ENCODE measurements at places on chromosomes 12 and 14.

DNA sequence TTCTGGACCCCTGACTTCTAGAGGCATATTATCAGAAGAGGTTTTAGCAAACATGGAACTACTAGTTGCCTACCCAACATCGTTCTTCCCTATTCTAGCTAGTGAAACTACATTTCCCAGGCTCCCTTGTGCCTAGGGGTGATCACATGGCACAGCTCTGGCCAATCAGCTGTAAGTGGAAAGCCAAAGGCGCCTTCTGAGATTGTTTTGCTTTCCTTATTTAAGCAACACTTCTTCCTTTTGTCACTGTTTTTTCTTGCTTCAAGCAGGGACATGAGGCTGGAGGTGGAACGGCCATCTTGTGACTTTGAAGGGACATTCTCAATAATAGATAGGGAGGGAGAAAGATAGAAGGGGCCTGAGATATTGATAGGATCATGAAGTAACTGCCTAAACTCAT, 136.7 kb downstream of the ZNF664 start:
- DNase-seq, result peak; percentile 31

DNA sequence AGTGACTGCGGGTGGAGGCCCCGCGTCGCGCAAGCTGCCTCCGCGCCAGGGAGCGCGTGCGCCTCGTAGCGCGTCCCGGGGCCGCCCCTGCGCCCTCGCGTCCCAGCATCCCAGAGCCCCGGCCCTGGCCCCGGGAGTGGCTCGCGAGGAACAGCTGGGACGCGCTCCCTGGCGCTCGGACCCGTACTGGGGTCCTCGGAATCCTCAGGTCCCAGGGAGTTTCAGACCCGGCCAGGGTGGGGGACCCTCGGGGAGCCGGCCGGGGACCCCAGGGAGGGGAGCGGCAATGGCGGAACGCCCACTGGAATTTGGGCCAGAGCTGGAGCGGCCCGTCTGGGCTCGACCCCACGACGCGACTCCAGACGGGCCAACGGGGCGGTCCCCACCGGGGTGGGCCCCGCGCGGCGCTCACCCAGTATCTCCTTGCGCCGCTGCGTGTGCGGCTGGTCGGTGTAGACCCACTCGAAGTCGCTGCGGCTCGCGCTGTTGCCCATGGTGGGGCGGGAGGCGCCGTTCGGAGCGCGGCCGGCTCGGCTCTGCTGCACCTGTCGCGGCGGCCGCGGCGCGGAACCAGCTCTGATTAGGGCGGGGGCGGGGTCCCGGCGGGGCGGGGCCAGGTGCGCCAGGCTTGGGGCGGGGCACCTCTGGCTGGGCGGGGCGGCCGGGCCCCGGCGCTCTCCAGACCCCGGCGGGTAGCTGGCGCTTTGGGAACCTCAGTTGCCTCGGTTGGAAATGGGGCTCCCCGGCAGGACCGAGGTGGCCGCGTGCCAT, at the start of gene DEGS2:
Gene DEGS2 (minus strand): TSS at position 552 of the 771 bp plus-strand sequence. CDS start 58 bp downstream, at position 494.
- peak; percentile 35 for DNase-seq

- no peak for DNase-seq
These were observed 155.1 kb downstream of the KIF21A start for GRCh38 chr12:39287817-39288216.

DNA sequence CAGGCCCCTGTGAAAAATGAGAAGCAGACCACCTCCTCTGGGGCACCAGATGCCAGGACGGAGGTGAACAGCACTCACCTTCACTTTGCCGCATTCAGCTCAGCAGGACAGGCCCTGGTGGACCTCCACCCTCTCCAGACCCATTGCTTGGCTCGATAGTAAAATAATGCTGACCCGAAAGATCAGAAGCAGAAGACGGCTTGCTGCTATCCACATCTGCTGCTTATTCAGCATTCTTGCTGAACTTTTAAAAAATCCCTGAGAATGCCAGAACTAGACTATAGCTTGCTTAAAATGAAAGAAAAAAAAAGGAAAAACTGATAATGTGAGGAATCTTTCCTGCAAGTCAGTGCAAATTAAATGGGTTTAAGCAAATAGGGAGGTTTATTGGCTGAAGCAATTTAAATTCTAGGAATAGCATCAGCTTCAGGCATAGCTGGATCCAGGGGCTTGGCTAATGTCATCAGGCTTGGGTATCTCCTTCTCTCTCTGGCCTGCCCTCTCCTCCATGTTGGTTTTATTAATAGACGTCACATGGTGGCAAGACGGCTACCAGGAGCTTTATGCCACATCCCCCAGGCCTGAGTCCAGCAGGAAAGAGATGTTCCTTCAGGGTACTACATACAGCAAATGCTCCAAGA, 137.9 kb downstream of the SCARB1 start:
- DNase-seq, result no peak

DNA sequence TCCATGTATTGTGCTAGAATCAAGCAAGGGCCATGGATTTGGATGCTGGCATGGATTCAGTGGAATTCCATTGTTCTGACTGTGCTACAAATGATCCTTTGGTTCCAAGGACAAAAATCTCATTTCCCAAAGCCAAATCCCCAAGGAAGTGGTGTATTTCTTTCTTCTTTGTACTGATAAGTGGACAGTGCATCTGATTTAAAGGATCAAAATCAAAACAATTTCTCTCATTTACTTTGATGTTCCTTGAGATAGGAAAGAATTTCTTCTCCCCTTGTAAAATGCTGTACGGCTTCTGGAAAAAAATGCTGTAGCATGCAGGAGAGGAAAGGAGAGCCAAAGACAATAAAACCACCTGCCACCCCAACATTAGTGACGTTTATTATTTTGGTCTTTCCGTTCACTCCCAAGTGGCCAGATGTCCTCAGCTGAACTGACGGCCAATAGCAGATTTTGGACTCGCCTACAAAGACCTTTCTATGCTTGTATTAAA, 185.7 kb downstream of the PRKD1 start:
- DNase-seq, result no peak

DNA sequence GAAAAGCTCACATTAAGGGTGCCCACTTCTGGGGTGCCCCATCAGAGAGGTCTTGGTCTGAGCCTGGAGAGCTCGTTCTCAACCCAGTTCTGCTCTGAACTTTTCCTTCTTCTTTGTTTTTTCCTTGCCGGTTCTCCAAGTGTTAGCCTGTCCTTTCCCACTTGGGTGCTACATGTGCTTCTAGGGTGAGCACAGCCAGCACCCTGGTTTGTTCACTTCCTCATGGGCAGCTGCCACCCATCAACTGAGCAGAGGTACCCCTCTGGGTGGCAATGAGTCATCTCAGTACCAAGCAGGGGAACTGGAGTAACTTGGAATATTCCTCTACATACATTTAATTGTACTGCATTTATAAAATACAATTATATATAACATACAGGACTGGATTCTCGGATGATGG, 3.9 kb upstream of the SYNE3 start:
- DNase-seq, result peak; percentile 67

DNA sequence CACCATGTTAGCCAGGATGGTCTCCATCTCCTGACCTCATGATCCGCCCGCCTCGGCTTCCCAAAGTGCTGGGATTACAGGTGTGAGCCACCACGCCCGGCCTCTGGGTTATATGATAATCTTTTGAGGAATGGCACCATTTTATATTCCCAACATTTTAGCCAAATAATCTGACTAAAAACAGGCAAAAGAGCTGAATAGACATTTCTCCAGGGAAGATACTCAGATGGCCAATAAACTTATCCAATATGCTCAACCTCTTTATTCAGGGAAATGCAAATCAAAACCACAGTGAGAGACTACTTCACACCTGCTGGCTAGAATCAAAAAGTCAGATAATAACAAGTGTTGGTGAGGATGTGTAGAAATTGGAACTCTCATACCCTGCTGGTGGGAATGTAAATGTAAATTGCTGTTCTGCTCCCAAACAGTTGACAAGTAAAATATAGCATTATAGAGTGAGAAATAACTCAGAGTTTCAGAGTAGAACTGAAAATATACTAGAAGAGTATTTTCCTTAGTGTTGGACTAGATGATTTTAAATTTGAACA, 80.0 kb downstream of the RCOR1 start:
- no peak for DNase-seq

DNA sequence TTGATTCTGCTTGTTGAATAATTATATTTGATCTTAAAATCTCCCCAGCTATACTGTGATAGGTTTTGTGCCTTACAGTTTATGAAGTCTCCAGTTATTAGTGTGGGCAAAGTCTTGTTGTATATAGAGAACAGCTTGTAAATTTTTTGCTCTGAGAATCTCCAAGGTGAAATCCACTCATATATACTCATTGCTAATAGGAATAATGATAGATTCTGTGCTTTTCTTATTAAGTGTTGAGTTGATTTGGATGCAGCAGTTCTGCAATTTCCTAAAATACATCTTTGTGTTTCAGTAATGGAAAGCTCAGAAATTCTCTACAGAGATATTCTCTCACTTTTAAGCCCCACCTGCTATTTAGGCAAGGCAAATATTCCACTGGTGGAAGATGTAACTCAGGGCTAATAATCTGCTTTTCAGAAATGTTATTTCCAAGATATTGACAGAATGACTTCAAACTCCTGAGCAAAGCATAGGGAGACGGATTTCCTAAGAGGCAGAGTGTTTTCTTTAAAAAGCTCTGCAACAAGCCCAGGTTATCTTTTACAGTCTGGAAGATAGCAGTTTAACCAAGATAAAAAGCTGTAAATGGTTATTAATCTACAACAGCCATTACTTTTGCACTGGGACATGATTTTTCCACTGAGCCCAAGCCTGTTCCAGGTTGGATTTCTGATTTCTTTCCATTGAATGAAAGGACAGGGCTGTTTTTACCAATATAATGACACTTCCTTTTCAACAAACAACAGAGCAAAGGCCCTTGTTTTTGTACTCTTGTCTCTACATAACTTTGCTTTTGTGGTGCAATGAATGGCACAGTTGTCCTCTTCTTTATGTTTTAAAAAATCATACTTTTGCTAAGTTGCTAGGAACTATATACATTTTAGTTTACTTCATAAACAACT, 239.9 kb upstream of the ATP2B1 start:
- DNase-seq, result no peak

GRCh38 chr12:65074932-65075331, 46.2 kb downstream of the WIF1 start:
- DNase-seq, result no peak

- no peak for DNase-seq
These were observed 107.0 kb downstream of the ATXN7L3B start for GRCh38 chr12:74644681-74645080.

GRCh38 chr14:54787261-54787660, 115.4 kb downstream of the GCH1 start:
- DNase-seq, result no peak

GRCh38 chr12:54417712-54418440, 1.2 kb downstream of the ITGA5 start:
- DNase-seq, result no peak

DNA sequence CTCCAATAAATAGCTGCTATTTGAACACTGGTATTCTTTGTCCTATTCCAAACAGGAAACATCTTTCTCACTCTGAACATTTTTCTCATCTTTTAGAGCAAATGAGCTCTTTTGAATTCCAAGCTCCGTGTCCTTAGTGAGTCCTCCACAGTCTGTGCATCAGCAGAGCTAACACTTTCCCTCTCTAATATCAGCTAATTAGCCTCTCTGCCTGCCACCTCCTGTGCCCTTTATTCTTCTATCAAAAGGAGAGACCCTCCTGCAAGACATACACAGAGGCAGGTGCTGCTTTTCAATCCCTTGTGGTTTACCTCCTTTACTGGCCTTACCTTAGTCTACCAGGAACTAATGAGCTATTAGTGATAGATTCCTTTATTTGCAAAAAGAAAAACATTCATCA, 178.5 kb downstream of the SLC35F4 start:
- DNase-seq, result no peak

- peak; percentile 80 for DNase-seq
These were observed 59.0 kb upstream of the SCN8A start for GRCh38 chr12:51531978-51532497.

DNA sequence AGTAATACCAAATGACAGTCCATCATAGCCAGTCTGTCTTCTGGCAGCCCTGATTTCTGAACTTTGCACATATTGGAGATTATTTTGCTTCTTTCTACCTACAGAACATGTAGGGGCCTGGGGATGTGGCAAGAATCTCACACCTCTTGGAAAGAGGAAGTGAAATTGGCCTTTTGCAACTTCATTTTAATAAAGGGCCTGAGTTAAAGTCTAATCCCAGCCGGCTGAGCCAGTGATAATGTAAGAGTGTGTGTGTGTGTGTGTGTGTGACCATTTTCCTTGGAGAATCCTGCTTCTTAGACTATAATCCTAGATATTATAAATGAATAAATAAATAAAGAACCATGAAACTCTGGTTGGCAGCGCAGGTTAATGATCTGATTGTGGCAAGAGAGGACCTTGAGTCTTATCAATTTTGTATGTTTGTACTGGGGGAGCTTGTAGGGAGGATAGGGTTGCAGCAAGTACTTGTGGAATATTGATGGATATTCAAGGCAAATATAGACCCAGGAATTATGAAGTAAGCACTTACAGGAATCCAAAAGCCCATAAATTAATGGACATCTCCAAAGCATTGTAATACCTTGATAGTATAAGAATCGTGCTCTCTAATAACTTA, 233.2 kb upstream of the AMIGO2 start:
- DNase-seq, result no peak

DNA sequence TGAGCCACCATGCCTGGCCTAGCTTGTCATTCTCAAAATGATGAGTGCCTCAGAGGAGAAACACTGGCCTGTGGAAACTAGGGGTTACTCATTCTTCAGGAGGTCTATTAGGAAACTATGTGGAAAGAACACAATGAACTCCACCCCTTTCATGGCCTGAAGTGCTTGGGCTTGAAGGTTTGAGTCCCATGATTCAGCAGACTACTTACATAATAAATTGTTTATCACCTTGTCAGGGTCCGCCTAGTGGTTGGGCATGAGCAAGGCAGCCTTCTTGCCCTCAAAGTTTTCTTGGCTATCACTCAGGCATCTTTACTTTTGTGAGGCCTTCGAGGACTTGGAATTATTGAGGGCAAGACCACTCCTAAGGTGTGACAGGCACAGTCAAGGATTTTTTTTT, 251.2 kb downstream of the ACSS3 start:
- DNase-seq, result peak; percentile 4

DNA sequence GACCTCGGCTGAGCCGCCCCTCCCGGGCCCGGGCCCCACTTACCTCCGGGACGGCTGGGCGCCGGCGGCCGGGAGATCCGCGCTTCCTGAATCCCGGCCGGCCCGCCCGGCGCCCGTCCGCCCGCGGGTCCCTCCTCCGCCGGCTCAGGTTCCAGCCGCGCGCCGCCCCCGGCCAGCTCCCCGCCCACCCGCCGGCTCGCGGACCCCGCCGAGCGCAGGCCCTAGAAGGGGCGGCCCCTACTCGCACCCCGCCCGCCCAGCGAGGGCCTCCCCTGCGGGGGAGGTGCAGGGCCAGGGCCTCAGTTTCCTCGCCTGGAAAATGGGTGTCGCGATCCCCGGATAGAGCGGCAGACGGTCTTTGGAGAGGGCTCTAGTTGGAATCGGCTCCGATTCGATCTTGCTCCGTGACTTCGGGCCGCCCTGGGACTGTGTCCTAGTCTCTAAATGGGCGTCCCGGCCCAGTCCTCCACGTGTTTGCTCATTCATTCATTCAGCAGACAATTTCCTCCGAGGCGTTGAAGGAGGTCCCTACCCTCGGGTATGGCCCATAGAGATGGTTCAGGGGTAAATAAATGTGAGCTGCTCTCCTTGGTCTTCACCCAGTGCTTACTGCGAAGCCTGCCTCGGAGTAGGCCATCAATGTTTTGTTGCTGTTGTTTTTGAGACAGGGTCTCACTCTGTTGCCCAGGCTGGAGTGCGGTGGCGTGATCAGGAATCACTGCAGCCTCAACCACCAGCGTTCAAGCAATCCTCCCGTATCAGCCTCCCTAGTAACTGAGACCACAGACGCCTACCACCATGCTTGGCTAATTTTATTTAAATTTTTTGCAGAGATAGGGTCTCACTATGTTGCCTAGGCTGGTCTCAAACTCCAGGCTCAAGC, at the start of gene TRPV4:
Gene TRPV4 (minus strand): TSS at position 92 of the 883 bp plus-strand sequence. CDS start 18,602 bp downstream, outside the sequence.
- DNase-seq, result no peak

GRCh38 chr12:13233830-13234641, 37.5 kb downstream of the EMP1 start:
- peak; percentile 46 for DNase-seq

GRCh38 chr12:96285158-96285557, 91.0 kb downstream of the ELK3 start:
- no peak for DNase-seq

Data from activated CD4-positive, alpha-beta T cell treated with anti-CD3 and anti-CD28 coated beads, Interleukin-2, amount 50 U/mL, for 16 hours (primary cell).